Activated CD8-positive, alpha-beta T cell treated with anti-CD3 and anti-CD28 coated beads, Interleukin-2, amount 10 ng/mL, durations not matched to agents 7 days and 5 days (primary cell): ENCODE measurements at places on chromosomes 1 and 21.

- no peak for DNase-seq
- peaks cover 22% of the 10 kb centered on the region for H3K36me3 ChIP-seq
- peaks cover 21% of the 10 kb centered on the region for H3K27me3 ChIP-seq
- peaks cover 52% of the 10 kb centered on the region for H3K4me1 ChIP-seq
These were observed 3.5 kb upstream of the TIAM1 start for GRCh38 chr21:31347435-31348032.

DNA sequence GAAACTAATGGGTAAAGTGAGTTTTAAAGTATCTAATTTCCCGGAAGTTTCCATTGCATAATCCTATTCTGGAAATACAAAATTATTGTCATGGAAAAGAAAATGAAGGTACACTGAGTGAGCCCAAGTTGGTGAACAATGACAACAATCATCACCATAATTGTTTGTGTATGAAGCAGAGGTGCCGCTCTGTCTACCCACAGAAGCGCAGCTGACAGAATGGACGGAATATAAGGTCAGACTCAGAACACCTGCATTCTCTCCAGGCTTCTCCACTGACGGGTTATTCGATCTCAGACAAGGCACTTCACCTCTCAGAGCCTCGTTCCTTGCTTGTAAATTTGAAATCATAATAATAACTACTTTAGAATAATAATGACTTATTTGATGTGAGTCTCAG, 99.1 kb upstream of the NGF start:
- no peak overlapping the region for H3K27ac ChIP-seq
- no peak overlapping the region for H3K4me3 ChIP-seq
- DNase-seq = no peak
- H3K27me3 ChIP-seq = no peaks in the 10 kb centered on the region

DNA sequence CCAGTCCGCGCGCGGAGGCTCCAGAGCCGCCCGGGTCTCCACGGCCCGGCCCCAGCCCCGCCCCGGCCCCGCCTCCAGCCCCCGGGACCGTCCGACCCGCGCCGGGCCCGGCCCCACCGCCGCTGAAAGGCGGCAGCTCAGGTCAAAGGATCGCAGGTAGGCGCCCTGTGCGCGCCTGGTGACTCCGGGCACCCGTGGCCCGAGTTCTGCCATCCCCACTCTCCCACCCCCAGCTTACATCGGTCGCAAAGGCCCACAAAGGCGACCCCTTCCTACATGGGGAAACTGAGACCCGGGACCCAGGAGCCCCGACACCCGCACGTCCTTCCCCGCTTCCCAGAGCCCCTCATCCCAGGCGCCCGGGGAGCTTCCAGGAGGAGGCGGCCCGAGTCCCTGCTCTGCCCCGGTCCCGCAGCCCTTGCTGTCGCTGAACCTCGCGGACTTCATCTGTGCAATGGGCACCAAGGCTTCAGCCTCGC, at the start of gene TMEM200B:
TSS of gene TMEM200B (minus strand) at position 17 of the 479 bp plus-strand sequence. CDS start 2,075 bp downstream, outside the sequence.
- peaks cover 10% of the 10 kb centered on the region for H3K4me1 ChIP-seq
- H3K27ac ChIP-seq = no peak within 1 kb of the TSS
- peaks cover 24% of the 10 kb centered on the region for H3K27me3 ChIP-seq
- H3K36me3 ChIP-seq = no peaks in the 10 kb centered on the region

DNA sequence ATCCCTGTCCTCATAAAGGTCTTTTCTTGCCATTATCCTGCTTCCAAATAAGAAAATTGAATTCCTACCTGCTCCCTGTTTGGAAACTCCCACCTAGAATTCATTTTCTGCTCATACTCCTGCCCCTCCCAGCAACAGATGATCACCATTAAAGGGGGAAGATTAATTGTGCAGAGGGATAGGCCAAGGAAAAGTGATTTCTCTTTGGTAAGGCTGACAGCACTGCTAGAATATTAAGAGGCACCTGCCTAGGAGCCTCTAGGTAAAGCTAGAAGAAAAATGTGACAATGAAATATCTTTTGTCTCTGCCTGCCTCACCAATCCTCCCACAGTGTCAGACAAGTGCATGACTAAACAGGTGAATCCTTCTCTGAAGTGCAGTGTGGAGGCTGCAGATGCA, 77.0 kb upstream of the SPATA6 start:
- no peaks in the 10 kb centered on the region for H3K4me1 ChIP-seq
- no peaks in the 10 kb centered on the region for H3K36me3 ChIP-seq
- H3K27ac ChIP-seq = no peak overlapping the region
- DNase-seq = no peak

- H3K27me3 ChIP-seq = no peaks in the 10 kb centered on the region
- no peaks in the 10 kb centered on the region for H3K36me3 ChIP-seq
- H3K27ac ChIP-seq = no peak overlapping the region
- no peak overlapping the region for H3K4me3 ChIP-seq
- H3K4me1 ChIP-seq = no peaks in the 10 kb centered on the region
These were observed 1272.7 kb downstream of the KCNT2 start for GRCh38 chr1:195335541-195335940.

DNA sequence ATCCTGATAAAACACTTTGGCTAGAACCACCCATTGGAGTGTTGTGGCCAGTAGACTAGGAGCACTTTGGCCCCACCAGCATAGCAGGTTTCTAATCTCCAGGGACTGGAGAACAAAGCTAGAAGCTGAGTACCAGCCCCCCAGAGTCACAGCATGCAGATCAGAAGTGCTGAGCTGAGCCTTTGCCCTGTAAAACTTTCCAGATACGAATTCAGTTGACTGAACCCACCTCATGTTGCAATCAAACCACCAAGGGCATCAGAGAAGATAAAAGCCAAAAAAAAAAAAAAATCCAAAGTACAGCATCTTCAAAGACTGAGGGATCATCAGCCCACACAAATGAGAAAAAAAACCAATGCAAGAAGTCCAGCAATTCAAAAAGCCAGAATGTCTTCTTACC, 8.7 kb upstream of the CD53 start:
- DNase-seq = no peak
- H3K4me1 ChIP-seq = peaks cover 14% of the 10 kb centered on the region
- H3K36me3 ChIP-seq = peaks cover 38% of the 10 kb centered on the region
- H3K4me3 ChIP-seq = no peak overlapping the region

GRCh38 chr1:905071-905749, 18.5 kb upstream of the SAMD11 start:
- H3K36me3 ChIP-seq = no peaks in the 10 kb centered on the region

DNA sequence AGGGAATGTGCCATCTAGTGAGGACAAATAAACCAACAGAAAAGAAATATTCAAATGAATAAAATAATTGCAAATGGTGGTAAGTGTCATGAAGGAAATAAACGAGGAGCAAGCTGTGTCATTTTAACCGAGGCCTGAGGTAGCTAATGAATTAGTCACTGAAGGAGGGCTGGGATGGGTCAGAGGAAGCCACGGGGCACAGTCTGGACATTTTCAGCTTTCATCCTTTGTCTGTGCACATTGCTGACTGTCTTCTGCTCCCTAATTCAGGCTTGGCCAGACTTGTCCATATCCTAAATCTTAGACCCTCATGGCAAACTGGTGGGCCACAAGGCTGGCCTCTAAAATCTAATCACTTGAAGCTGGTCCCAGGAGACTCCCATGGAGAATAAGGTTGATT, 138.4 kb downstream of the RHOU start:
- no peak overlapping the region for H3K27ac ChIP-seq
- H3K4me1 ChIP-seq = peaks cover 8% of the 10 kb centered on the region
- no peaks in the 10 kb centered on the region for H3K27me3 ChIP-seq
- H3K36me3 ChIP-seq = no peaks in the 10 kb centered on the region
- no peak overlapping the region for H3K4me3 ChIP-seq

- DNase-seq = no peak
- no peak overlapping the region for H3K4me3 ChIP-seq
- H3K4me1 ChIP-seq = no peaks in the 10 kb centered on the region
- H3K36me3 ChIP-seq = no peaks in the 10 kb centered on the region
- no peak overlapping the region for H3K27ac ChIP-seq
- no peaks in the 10 kb centered on the region for H3K27me3 ChIP-seq
These were observed 28.0 kb downstream of the TBX15 start for GRCh38 chr1:118960026-118960561.

DNA sequence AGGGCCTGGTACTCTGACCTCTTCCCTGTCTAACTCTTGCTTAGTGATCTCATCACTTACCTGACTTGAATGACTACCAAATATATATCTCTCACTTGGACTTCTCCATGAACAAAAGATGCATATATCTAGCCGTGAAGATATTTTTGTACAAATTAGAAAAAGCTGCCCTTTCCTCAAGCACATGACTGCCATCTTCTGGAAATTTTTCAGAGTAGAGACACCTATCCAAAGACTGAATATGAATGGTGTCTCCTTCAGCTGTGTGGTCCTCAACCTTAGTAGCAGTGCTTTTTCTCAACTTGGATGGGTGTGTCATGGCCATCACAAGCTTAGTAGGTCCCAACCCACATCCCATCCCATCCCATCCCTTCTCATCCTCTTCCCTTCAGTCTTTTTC, 142.3 kb downstream of the DNM3 start:
- H3K27me3 ChIP-seq = peaks cover 8% of the 10 kb centered on the region
- H3K4me3 ChIP-seq = no peak overlapping the region
- no peak for DNase-seq
- no peaks in the 10 kb centered on the region for H3K4me1 ChIP-seq
- H3K36me3 ChIP-seq = no peaks in the 10 kb centered on the region
